ENCODE measurements at places on chromosomes 3 and 15.

DNA sequence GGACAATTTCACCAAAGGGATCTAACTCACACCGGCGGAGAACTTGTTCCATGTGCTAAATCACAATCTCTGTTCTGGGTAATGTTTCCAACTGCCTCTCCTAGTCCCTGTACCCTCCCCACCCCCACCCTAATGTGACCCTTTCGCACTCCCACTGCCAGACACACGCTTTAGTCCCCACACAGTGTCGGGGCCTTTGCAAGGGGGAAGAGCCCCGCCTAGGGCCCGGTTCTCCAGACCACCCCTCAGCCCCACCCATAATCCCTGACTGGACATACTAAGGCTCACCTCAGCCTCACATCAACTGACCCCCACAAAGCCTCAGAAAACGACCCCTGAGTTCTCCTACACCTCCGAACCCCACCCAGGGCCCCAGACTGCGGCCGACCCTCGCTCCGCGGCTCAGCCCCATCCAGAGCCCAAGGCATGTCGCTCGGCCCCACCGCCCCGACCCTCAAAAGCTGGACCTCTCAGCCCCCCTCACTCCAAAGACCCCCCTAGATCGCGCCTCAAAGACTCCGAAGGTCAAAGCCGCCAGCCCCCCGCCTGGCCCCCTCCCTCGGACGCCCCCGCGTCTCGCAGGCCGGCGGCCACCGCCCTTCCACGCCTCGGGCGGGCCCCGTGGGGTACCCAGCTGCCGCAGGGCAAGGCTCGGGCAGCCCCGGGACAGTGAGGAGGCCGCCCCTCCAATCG lies 72.0 kb upstream of the MAP4 start:
- DNase-seq: no peak

DNA sequence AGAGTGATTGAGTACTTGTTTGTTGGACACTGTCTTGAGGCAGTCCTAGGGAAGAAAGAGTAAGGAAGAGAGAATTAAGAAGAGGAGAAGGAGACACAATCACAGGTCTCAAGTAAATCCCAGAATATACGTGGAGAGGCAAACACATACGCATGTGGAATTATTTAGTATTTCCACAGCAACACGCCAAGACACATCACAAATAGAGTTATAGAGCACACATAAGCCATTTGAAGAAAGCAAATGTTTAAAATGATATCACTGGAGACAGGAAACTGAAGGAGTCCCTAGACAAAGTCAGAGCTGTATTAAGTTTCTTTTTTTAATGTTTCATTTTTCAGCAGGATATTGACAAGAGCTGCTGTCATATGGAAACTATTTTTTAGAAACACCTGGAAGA lies 206.1 kb upstream of the LRIG1 start:
- DNase-seq: no peak

GRCh38 chr3:132615881-132616280 lies 18.8 kb downstream of the ACKR4 start:
- DNase-seq: no peak

DNA sequence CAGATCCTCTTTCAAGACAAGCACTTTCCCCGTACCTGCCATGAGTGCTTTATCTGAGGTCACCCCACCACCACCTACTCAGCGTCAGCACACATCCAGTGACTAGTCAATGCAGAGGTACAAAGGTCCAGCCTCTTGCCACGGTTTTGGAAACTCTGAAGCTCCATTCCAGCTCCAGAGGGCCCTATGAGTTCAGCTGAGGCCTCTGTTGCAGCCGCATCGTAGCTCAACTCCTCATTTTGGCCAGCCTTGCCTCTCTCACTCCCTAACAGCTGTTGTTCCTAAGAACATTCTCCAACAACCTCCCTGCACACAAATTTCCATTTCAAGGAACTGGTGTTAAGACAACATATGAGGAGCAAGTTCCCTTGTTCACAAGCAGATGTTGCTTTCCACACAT lies 405.1 kb upstream of the PROK2 start:
- DNase-seq: no peak

- DNase-seq: no peak
Measured at GRCh38 chr3:24154781-24155180, 209.7 kb downstream of the NR1D2 start.

DNA sequence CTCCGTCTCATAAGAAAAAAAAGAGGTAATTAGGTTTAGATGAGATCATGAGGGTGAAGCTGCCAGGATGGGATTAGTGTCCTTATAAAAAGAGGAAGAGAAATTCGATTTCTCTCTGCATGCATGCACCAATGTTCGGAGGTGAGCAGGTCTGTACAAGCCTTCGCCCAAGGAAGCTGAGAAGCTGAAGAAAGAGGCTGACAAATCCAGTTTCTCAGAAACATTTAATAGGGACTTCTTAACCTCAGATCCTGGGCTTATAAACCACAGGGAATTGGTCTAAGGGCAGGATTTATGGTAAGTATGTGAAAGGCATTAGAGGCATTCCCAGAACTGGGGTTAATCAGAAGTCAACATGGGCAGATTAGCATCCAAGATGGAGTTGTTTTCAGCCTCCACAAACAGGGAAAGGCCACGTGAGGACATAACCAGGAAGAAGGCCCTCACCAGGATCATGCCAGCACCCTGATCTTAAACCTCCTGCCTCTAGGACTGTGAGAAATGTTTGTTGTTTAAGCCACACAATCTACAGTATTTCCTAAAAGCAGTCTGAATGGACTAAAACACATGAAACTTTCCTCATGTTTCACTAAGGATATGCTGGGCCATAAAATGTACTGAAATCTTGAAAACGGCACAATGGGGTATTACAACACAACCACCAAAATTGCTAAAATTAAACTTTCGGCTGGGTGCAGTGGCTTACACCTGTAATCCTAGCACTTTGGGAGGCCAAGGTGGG lies 11.3 kb downstream of the SHISA5 start:
- DNase-seq: peak; percentile 30

DNA sequence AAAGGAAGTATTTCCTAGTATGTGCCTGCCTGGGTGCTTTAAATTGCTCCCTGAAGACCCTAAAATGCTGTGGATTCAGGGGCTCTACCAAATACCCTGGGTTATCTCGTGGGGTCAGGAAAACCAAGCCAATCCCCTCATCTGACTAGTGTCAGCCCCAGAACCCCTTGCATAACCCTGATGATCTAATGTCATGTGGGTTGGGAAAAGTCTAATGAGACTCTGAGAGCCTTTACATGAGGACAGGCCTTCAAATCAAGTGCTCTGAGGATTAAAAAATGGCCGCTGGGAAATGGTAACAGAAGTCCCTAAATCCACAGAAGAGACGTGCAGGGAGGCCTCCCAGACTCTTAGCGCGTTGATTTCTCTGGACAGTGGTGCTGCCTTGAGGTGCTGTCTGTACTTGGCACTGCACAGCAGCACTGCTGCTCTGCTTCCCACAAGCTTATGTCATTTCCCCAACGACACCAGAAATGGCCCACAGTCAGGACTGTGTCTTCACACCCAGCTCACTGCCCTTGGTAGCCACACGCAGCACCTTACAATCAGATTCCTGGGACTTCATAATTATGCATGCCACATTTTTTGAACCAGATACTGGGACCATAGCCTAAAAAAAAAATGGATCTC lies 16.6 kb downstream of the EIF4E3 start:
- DNase-seq: peak; percentile 17

DNA sequence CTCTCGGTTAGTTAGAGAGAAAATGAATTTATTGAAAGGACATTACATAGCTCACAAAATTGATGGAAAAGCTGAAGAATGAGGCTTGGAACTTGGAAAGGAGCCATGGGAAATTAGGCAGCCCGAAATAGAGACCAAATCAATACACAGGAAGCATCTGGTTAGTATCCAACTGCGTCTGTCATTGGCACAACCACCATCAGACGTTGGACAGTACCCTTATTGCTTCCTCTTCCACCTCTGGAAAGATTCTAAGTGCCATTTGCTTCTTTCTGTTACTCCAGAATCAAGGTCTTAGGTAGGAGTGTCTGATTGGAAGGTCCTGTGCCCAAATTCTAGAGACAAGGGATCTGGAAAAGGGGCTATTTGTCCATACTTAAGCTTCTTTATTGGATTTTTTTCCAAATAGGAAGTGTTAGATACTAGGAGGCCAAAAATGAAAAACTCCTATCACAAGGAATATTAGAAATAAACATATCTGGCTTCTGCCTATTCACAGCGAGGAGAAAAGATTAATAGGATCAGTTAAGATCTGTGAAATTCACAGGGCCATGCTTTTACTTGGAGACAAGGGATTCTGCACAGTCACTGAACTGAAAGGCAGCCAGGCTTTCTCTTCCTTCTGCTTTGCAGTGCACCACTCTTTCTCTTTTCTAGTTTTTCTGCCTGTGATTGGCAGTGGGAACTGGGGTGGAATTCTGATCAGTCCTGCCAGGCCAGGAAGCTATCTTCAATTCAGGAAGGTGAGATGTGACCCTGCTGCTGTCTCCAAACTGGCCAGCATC lies 10.7 kb upstream of the HACD2 start:
- no peak for DNase-seq

DNA sequence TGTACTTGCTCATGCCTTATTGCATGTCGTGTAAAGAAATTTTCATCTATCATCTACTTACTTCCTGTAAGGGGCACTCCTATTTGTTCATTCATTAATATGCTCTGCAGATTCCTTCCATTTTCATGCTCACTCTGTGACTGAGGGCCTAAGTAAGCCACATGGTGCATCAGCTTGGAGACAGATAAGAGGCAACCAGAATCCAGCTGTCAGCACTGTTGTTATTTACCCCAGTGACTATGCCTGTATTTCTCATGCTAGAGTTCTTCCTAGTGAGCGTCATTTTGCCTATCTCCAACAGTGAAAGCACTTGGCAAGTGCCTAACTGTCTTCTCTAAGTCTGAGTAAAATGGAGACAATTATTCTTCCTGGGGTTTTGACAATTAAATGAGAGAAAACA lies 124.8 kb upstream of the ABI3BP start:
- DNase-seq: peak; percentile 63

DNA sequence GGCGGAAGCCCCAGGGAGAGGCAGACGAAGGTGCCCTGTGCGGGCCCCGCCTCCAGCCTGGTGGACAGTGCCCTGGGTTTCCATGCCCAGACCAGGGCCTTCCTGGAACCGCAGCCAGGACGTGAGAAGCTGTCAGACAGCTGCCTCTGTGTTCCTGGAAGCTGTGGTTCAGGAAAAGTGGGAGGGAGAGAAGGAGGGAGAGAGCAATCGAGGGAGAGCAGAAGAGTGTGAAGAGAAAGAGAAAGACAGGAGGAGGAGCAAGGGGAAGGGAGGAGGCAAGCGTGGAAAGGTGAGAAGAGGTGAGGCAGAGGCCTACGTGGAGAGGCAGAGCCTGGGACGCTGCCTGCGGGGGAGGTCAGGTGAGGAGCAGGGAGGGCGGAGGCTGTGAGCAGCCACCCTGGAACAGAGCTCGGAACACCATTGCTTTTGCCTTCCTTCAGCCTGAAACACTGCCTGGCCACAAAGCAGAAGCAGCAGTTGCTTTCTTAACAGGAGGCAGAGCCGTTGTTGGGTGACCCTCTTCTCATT lies 18.6 kb downstream of the ZDHHC19 start:
- no peak for DNase-seq

GRCh38 chr3:46102780-46103130 lies 75.5 kb upstream of the XCR1 start:
- no peak for DNase-seq

GRCh38 chr3:147397875-147398812 lies 8.2 kb downstream of the ZIC4 start:
- DNase-seq: no peak

DNA sequence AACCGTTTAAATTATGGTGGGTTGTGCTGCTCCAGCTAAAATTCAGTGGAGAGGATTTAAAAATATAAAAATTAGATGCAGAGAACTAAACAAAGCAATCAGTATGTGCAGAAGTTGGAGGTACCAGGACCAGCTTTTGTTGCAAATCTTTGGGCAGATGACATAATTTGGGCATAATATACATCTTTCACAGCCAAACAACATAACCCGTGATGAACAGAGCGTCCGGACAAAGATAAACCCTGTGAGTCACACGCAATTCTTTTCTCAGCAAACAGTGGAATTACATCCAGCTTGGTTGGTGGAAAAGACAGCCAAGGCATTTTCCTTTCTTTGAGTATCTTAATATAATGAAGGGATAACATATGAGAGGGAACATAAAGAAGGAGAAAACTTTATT lies 419.4 kb upstream of the ADAMTS9 start:
- no peak for DNase-seq

DNA sequence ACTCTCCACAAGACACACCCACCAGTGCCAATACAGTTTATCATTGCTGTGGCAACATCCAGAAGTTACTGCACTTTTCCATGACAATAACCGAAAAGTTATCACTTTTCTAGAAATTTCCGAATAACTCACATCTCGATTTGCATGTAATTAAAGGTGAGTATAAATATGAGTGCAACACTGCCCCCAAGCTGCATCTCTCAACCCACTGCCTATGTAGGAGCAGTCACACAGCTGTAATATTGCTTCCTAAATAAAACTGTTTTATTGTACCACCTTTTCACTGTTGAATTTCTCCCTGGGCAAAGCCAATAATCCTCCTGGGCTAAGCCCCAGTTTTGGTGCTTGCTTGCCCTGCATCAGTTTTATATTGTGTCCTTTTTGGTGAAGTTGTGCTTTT lies 601.0 kb upstream of the EPHA6 start:
- DNase-seq: no peak

GRCh38 chr3:102484363-102484762 lies 49.5 kb downstream of the ZPLD1 start:
- DNase-seq: no peak

DNA sequence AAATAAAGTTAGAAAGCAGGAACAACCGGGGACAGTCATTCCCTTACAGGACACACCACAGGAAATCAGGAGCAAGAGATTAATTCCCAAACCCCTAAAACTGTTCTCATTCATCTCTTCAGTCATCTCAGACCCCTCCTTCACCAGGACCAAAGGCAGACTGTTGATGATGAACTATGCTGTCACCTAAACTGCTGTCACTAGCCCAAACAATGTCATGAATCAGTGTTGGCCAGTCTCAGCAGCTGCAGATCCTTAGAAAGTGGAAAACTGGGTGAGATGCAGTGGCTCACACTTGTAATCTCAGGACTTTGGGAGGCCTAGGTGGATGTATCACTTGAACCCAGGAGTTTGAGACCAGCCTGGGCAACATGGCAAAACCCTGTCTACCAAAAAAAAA lies 909.6 kb downstream of the ROBO1 start:
- no peak for DNase-seq

DNA sequence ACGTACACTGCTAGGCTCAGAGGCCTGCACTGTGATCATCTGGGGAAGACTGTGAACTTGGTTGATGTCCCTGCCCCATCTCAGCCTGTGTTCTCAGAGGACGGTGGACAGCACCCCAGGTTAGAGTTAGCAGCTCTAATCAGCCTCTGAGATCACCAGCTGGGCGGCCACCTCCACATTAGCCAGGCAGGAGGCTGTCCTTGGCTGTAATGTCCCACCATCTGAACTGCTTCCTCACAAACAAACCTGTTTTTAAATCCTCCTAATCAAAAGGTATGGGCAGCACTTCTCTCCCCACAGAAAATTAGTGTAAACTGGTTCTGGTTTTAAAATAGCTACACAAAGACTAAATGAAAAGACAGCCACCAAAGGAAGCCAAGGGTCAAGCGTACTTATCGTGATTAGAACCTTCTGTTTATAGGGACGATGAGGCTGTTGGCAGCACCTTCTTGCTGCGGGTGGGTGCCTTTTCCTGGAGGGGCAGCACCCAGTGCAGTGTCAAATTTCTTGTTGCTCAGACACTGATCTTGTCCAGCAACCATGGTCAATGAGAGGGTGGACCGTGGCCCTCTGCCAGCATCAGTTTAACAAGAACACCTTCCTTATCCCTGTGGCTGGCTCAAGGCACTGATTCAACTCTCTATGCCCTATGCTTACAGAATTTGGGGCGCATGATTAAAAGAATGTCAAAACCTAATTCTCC lies 24.6 kb downstream of the ACSBG1 start:
- no peak for DNase-seq

Measured in cardiac muscle cell (in vitro differentiated cells and primary cell).